Caco-2 (cell line): ENCODE measurements at places on chromosomes 2 and 18. TPM values are rescaled to one million over a fixed set of nuclear protein-coding genes. Genes with fewer than 3 reads are reported as not detected.

The DSG1 gene
- total RNA-seq, result not detected in 2 replicates

The COL4A3 gene
- 4.2 and 4.7 TPM in 2 replicates for total RNA-seq

The PIEZO2 gene
- total RNA-seq, result 0.11 and 0.51 TPM in 2 replicates

The RANBP2 gene
- 78.7 and 81.8 TPM in 2 replicates for total RNA-seq

The KIF3C gene
- 7.1 and 9.2 TPM in 2 replicates for total RNA-seq

The FLACC1 gene
- total RNA-seq, result 0.86 and 0.91 TPM in 2 replicates

The TMEM198 gene
- total RNA-seq, result 8.5 and 9.1 TPM in 2 replicates
